RPMI8226 (cell line): ENCODE measurements at places on chromosomes 1 and 21.
A peak's percentile ranks its signal among the peaks of the same experiment; 100 is the strongest.

- DNase-seq, result no peak
Observed at GRCh38 chr1:84462118-84462517, 16.9 kb upstream of the RPF1 start.

GRCh38 chr1:21126324-21126723 lies 50.4 kb downstream of the EIF4G3 start:
- no peak for DNase-seq

GRCh38 chr1:229146647-229147046 lies 124.3 kb upstream of the RAB4A start:
- no peak for DNase-seq

GRCh38 chr1:164604541-164604940 lies 45.6 kb downstream of the PBX1 start:
- no peak for DNase-seq

DNA sequence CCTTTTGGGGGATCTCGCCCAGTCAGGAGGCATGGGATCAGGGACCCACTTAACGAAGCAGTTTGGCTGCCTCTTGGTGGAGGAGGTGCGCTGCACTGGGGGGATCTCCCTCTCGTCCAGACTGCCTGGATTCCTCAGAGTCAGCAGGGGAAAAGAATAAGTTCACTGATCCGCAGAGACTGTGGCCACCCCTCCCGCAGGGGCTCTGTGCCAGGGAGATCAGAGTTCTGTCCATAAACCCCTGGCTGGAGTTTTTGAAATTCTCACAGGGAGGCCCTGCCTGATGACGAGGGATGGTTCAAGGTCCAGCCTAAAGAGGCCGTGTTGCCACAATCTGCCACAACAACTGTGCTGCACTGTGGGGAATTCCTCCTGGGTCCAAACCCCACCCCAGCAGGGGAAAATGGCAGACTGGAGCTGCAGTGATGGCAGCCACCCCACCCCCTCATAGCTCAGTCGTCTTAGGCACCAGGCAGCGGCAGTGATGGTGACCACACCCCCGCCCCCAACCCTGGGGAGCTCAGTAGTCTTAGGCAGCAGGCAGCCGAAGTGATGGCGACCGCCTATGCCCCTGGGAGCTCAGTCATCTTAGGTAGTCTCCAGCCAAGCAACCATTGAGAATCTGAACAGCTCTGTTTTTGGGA lies 273.8 kb upstream of the USP25 start:
- no peak for DNase-seq

DNA sequence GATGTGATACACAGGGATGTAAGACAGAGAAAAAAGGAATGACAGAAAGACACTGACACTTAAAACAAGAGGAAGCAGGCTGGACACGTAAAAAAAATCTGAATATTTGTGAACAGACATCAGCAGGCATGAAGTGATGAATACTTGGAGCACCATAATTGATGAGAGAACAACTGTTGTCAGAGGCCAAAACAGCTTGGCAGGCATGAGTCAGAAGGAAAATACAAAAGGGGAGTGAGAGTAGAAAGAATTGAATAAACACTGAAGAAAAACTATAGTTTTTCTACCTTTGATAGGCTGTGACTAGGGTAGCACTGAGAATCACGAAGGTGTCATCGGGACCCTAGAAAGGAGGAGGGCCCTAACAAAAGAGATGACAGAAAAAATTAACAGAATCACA lies 21.6 kb upstream of the GUCA2A start:
- DNase-seq, result no peak

GRCh38 chr21:35540950-35541638 lies 492.0 kb upstream of the RUNX1 start:
- no peak for DNase-seq

GRCh38 chr21:29329406-29329805 lies 30.7 kb downstream of the BACH1 start:
- no peak for DNase-seq

DNA sequence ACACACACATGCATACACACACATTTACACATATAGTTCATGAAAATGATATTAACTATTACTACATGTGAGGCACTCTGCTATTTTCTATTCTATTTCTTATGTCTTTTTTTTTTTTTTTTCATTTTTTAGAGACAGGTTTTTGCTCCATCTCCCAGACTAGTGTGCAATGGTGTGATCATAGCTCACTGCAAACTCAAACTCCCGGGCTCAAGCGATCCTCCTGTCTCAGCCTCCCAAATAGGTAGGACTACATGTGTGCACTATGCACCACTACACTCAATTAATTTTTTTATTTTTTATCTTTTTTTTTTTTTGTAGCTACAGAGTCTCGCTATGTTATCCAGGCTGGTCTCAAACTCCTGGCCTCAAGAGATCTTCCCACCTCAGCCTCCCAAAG lies 48.8 kb upstream of the RAB4A start:
- no peak for DNase-seq

DNA sequence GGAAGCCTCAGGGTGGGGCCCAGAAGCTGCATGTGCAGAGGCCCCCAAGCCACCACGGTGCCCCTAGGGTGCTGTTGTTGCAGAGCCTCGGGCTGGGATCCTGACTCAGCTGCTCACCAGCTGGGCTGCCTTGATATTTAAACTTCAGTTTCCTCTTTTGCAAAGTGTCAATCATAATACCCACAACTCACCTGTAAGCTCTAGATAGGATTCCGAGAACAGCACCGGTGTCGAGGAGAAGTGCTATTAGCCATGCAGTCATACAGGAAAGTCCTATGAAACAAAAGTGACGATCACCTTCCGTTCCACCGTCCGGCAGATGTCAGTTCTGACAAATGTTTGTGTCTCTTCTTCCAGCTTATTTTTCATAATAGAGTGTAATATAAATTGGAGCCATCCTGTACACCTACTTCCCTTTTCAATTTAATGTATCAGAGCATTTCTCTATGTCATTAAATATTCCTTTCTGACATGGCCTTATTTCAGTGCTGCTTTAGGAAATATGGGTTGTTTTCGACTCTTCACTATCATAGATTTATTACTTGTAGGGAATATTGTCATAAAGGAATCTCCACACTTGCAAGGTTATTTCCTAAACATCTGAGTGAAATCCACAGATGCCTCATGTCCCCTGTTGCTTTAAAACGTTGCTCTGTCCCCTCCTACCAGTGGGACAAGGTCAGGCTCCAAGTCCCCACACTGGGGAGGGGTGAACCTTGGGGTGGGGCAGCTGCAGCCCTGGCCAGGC lies 100.8 kb downstream of the SIK1 start:
- DNase-seq, result peak; percentile 90
